Caco-2 (cell line): ENCODE measurements at places on chromosomes 3 and 15. TPM values are rescaled to one million over a fixed set of nuclear protein-coding genes. Genes with fewer than 3 reads are reported as not detected.

Gene LRTM1
- total RNA-seq, result not detected in 2 replicates

Gene INKA1
- total RNA-seq, result not detected in 2 replicates

Gene TF
- total RNA-seq, result 23.4 and 26.6 TPM in 2 replicates

DNA sequence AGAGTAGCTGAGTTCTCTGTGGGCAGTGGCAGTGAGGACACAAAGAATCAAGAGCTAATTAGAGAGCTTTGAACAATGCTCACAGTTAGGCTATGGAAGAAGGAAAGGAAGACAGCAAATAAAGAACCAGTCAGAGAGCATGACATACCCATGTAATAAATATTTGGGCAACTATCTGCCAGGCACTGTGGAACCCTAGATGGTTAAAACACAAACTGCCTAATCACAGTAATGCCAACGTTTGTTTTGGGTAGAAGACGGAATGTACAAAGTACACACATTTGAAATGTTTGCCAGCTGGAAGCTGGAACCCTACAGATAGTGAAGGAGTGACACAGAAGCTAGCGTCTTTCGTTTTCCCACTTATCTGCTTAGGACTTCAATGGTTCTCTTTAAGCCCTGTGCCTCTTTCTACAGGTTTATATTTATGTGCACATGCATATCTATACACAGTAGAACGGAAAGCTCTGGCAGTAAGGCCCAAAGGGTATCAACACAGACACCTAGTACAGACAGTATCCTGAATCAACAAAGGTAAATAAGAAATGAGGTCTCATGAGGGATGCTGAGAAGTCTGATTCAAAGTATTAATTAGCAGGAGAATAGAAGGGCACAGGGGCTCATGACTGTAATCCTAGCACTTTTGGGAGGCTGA, 44.6 kb downstream of the ANKRD28 start:
- H3K27ac ChIP-seq, result no peak overlapping the region
- H3K4me3 ChIP-seq, result no peak overlapping the region
- peaks cover 3% of the 10 kb centered on the region; the same call in 1 of the 2 replicates for H3K36me3 ChIP-seq
- no peaks in the 10 kb centered on the region for H3K4me1 ChIP-seq

DNA sequence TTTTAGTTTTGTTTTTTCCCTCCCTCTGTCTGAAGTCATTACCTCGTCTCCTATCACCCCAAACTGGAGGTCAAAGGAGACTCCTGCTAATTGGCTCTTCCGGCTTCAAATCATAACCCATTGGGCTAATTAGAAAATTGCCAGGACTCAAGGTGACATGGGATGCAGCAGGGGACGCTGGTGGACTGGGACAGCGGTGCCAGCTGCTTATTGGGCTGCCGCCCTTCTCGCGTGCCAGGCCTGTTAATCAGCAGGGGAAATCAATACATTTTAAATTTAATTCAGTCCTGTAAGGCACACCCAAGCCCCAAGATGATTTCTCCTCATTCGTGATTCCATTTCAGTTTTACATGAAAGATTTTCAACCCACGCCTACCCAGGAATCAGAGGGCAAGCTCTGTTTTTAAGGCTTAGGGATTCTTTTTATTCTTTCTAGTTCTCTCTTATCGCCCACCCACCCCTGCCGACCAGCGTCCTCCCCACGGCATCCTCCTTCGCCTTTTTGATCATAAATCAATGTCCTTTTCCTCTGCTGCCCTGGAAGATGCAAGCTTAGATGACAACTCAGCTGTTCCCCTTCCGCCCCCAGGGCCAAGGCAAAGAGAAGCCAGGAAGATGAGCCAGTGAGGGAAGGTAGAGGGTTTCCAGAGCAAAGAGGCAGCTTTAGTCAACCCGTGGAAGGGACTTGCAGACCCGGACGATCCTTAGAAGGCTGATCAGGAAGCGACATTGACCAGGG, 329.6 kb downstream of the UACA start:
- peaks cover 66% of the 10 kb centered on the region for H3K4me1 ChIP-seq
- no peaks in the 10 kb centered on the region for H3K27me3 ChIP-seq
- no peak overlapping the region for H3K4me3 ChIP-seq

DNA sequence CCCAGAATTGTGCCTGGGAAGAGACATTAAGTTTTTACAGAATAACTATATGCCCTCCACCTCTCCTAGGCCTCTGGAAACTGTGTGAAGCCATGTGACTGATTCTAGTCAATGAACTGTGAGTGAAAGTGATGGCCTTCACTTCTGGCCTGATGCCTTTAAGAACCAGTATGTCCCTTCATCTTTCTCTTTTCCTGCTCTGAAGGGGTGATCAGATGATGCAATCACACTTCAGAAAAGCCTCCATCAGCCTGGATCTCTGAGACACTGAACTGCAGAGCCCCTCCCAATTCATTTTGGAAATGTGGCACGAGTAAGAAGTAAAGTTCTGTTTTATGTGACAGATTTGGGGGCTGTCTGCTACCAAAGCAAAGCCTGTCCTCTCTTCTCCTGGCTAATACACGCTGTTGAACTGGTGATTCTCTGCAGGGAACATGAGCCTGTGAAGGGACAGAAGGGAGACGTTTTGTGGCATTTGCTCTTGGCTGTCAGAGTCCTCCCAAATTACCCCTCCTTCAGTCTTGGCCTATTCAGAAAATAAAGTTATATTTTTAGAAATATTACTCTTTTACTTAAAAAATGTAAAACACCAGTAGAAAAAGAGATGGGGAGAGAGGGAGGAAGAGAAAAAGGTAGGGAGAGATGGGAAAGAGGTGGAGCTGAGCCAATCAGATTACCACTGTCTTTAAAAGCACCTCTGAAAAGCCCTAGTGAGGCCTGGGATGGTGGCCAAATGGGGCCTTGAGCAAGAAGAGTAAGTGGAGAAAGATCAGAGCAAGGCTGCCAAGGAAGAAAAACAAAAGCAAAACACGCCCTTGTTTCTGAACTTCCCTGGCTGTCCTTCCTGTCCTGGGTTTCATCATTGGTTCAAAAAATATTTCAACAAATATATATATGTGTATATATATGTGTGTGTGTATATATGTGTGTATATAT, 40.9 kb upstream of the RYK start:
- no peak overlapping the region for H3K4me3 ChIP-seq
- H3K27me3 ChIP-seq, result no peaks in the 10 kb centered on the region
- no peak for DNase-seq
- H3K36me3 ChIP-seq, result no peaks in the 10 kb centered on the region

- H3K4me1 ChIP-seq, result no peaks in the 10 kb centered on the region
- H3K36me3 ChIP-seq, result no peaks in the 10 kb centered on the region
- 0 out of 2 replicates have a peak, but pooled peaks cover 1% of the 10 kb centered on the region for H3K27me3 ChIP-seq
- no peak for DNase-seq
- no peak overlapping the region for H3K27ac ChIP-seq
These were observed 37.4 kb upstream of the AGBL1 start for GRCh38 chr15:86042226-86042625.

GRCh38 chr3:191328962-191329653, at the start of gene CCDC50:
Gene CCDC50, plus strand, starts transcription at chr3:191329394. Its CDS starts 281 bp downstream, at chr3:191329675.
- H3K36me3 ChIP-seq, result no peaks in the 10 kb centered on the region
- peak within 1 kb of the TSS; percentile 50 for H3K4me3 ChIP-seq
- H3K27ac ChIP-seq, result peak within 1 kb of the TSS; percentile 69

GRCh38 chr3:186277268-186277909, 84.6 kb downstream of the DGKG start:
- no peak overlapping the region for H3K4me3 ChIP-seq
- H3K27ac ChIP-seq, result no peak overlapping the region
- no peaks in the 10 kb centered on the region for H3K4me1 ChIP-seq
